ENCODE measurements at places on chromosomes 3 and 15.

DNA sequence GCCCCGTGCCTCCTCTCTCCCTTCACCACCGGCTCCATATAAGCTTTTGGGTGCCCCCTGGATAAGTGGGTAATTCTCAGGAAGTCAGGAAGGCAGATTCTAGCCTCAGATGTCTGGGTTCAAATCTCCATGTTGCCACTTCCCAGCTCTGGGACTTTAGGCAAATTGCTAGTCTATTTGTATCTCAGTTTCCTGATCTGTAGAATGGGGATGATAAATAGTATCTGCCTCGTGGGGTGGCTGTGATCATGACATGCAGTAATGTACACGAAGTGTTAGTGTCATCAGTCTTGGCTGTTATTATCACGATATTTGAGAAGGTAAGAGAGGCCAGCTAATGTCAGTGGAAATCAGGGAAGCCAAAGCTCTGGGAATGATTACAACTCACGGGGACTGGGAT, 43.3 kb downstream of the MUC4 start:
- DNase-seq: no peak

DNA sequence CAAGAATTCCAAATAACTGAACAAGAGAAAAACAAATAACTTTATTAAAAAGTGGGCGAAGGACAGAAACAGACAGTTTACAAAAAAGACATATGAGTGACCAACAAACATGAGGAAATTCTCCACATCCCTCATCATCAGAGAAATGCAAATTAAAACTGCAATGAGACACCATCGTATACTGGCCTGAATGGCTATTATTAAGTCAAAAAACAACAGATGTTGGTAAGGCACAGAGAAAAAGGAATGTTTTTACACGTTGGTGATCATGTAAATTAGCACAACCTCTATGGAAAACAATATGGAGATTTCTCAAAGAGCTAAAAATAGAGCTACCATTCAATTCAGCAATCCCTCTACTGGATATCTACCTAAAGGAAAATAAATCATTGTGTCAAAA, 1260.4 kb upstream of the ALCAM start:
- no peak for DNase-seq

DNA sequence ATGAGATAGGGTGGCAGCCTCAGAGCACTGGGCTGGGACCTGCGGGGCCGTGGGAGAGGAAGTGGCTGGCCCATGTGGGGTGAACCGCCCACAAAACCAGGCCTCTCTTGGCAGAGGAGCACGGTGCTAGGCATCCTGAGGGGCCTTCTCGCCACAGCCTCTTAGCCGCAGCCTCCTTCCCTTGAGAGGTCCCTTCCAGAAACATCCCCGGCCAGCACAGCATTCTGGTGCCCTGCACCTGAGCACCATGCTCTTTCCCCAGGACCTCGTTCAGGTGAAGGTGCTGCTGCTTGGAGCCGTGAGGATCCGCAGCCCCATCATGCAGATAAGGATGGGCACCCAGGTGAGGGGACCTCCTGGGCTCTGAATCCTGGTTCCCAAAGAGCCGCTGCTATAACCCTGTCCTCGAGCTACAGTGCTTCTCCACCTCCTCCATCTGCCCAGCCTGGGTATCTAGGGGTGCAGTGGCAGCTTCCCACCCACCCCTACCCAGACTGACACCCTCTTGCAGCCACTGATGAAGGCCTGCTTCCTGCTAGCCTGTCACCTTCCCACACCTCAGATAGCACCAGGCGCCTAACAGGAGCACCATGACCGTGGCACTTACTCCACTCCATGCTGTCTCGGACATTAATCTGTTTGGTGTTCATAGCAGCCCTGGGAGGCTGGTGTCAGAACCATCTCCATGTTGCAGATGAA, 11.2 kb upstream of the TXNRD3 start:
- no peak for DNase-seq

- no peak for DNase-seq
Observed at GRCh38 chr3:113331187-113331586, 110.1 kb downstream of the CFAP44 start.

DNA sequence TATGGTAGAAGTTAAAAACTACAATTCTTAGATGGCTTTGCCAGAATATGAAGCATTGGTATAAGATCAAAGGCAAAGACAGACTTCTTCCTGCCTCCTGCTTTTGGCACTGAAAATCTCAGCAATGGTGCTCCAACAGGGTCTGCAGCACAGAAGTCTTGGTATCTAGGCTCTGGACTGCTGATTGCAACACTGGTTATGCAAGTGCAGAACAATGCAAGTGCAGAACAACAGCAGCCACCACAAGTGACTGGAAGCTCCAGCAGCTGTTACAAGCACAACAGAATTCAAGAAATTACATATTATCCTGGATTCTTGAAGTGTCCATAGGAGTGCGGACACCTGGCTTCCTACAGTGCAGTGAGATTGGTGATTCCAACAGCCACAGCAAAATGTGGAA, 33.7 kb downstream of the ZBTB20 start:
- no peak for DNase-seq

DNA sequence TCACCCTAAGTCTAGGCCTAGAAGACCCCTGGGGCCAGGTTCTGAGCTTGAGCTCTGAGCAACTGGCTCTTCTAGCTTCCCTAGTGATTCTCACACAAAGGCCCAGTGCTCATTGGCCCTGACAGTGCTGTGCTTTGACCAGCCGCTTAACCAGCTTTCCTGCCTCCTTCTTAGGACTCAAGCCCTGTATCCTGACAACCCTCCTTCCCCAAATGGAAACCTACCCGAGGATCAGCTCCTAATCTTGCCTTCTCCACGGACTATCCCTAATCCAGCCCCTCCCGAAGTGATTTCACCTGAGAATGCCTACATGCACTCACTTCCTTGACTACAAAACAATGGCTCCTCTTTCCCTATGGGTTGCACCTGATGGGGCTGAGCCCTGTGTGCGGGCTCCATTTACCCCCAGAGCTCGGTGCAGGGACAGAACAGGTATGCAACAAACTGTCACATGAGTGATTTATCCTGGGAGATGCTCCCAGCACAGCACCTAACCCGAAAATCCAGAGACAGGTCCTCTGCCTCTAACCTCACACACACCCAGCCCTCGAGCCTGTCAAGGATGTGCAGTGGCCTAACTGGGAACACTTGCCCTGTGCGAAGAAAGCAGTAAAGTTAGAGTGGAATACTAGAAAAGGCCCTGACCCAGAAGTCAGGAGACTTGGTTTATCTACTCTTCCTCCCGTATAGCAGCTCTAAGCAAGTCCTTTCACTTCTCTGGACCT, 2.3 kb downstream of the MEGF11 start:
- no peak for DNase-seq

GRCh38 chr3:181410870-181411269, 300.9 kb upstream of the SOX2 start:
- no peak for DNase-seq

- DNase-seq: no peak
Observed at GRCh38 chr3:134459562-134459961, 26.2 kb downstream of the ANAPC13 start.

DNA sequence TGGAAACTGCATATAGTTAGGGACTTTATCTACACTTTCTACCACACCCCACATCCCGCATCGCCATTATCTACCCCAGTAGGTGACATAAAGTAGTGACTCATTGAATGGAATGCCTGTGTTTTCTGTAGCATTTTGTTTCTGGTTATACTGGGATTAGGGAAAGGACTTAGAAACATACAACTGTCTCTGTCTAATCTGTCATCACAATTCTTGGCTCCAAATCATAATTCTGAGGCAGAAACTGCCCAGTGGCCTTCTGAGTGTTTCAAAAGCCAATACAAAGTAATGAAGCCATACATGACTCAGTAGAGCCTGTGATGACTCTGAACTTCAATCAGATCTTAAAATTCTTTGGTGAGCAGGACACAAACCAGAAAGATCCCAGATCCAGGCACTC, 115.7 kb upstream of the CHRM5 start:
- DNase-seq: no peak

All from stimulated activated CD4-positive, alpha-beta T cell treated with anti-CD3 and anti-CD28 coated beads, TNF-alpha, amount 100 ng/mL, for 1 hour (primary cell).